ENCODE measurements at places on chromosomes 2 and 18.

- no peak for DNase-seq
These were observed 19.8 kb downstream of the DTNA start for GRCh38 chr18:34729740-34730355.

- no peak for DNase-seq
These were observed 15.6 kb upstream of the MAP3K20 start for GRCh38 chr2:173059971-173060461.

- no peak for DNase-seq
These were observed 95.5 kb downstream of the CCDC102B start for GRCh38 chr18:68893354-68893753.

DNA sequence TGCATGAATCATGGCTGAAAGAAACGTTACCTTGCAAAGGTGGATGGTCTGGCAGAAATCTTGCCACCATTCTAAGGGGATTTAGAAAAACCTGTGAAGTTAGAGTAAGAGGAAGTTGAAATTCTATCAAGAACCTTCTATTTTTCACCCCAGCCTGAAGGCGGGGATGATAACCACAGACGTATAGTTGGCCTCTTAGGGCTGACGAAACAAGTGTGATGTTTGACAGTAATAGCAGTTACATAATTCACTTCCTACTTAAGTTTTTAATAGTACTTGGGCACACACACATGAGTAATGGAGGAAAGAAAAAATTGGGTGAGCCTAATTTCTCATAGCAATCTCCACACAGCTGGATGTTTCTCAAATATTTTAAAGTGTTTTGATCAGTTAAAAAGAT is 336.6 kb upstream of the SALL3 start:
- DNase-seq: no peak

DNA sequence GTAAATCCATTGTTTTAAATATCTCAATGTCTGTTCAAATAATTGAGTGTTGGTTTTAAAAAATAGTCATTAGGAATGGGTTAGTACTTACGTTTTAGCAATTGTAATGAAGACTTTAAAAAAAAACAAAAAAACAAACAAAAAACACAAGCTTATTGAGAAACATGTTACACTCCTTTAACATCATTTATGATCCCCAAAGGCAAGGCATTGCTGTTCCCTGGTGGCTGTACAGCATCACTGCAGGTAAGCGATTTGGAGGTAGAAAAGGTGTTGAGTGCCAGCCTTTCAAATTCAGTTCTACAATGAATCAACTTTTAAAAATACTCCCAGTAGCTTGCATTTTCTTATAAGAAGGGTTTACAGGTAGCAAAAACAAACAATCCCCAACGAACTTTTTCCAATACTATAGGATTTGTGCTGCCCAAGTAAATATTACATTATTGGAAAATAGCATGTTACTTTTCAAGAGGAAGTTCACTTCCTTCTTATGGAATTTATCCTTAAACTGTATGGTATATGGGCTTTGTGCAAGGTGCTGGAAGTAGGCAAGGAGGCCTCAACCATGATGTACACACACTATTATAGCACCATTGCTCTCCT is 27.5 kb downstream of the CNRIP1 start:
- DNase-seq: no peak

DNA sequence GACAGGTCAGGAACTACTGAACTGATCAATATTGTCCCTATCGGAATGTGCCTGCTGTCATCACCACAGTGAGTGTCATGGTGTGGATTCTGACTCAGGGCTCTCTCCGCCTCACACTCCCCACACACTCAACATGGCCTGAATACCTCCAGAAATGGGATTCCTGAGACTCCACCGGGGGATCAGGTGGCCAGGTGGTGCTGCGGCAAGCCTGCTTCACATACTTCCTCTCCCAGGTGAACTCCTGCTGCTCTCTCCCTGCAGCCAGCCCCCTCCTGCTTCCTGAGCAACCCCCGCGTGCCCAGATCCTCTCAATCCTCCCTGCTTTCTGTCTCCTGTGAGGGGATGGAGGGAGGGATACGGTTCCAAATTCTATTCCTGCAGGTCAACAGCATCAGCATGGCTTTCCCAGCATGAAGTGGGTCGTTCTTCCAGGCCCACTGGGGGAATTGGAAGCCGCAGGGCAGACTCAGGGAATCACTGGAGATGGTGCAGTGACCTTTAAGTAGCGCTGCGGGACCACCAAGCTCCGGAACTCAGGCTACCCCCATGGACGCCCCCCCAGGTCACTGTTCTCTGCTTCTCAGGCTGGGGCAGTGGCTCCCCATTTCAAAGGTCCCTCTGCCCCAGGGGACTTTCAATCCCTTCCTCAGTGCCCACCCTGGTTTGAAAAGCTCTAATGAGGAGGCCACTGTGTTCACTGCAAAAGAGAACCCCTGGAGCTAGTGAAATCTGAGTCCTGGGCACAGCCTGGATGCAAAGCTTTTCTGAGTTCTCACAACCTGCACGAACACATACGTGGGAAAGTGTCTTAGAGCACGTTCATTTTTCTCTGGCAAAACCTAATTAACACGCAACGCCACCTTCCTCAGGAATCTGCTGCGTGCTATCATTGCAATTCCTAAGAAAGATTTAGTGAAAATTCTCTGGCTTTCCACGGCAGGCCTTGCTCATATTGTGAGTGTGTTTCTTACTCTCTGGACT is 168.4 kb downstream of the ZFP36L2 start:
- no peak for DNase-seq

- no peak for DNase-seq
These were observed 28.8 kb upstream of the CACNB4 start for GRCh38 chr2:152127628-152128027.

DNA sequence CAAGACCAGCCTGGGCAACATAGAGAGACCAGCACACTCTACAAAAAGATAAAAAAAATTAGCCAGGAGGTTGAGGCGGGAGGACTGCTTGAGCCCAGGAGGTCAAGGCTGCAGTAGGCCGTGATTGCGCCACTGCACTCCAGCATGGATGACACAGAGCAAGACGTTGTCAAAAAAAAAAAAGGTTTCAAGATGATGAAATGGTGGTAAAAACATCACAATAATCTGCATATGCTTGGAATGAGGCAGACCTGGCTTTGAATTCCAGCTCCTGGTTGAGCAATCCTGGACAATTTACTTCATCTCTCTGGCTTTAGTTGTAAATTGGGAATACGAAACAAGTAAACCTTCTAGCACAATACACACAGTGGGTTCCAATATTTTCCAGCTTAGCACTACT is 24.1 kb downstream of the USP40 start:
- no peak for DNase-seq

DNA sequence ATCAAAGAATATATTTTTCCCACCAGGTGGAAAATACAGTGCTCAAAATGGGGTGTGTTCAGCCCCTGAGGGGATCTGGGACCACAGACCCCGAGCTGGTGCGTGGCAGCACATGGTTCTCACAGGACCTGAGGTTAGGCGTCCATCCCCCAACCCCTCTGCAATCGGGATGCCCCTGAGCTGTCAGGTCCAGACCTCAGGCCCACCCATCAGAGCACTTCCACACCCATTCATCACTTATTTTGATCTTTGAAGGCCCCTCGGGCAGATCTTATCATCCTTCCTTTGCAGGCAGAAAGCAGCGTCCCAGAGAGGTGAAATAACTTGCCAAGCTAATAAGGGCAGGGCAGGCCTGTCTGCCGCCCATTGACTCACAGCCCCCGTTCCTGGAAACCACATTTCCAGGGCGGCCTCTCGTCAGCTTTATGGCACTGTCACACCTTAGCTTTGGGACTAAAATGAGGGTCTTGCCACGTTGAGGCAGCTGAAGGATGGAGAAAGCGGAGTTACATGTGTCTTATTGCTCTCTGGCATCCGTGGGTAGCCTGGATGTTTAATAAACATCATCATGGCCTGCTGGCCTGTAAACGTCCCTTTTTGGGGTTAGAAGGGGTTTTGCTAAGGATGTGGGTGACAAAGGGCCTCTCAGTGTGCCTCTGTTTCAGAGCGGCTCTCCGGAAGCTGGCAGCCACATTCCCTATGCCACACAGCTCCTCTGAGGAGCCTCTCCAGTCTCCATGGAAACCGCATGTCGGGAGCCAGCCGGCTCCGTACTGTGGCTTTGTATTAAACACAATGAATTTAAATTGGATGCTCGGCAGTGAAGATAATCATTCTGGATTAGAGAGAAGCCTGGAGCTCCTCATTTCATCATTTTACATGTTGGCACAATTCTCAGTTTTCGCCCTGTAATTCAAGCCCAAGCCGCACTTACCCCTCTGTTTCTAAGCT is 58.3 kb upstream of the MAPRE3 start:
- no peak for DNase-seq

- DNase-seq: no peak
These were observed 47.6 kb downstream of the LIPG start for GRCh38 chr18:49609256-49610021.

DNA sequence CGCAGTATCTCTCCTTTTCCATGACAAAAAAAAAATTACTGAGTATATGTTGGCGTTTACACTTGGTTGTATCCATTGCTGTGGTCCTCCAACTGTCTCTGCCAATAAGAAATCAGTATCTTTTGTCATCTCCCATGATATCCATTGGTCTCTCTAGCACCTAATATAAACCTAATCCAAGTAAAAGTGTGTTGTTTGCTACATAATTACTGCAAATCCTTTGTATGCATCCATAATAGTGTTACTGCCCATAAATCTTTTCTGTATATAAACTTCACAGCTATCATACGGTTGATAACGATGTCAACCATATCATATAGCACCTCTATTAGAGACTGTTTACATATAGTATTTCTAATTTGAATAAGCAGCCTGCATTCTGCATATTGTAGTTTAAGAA is 226.9 kb downstream of the AGPS start:
- no peak for DNase-seq

GRCh38 chr2:28664120-28664842 is 87.3 kb upstream of the PPP1CB start:
- DNase-seq: no peak

DNA sequence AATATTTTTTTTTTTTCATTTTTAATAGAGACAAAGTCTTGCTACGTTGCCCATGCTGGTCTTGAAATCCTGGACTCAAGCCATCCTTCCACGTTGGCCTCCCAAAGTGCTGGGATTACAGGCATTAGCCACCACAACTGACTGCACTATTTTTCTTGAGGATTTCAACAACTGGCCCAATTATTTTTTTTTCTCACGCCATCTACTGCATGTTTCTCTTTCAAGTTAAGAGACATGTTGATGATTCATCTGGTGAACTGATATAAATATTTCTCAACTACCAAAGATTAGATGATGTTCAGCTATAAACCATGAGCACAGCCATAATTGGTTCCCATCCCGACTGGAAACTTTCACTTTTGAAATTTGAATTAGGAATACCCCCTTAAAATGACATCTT is 688.4 kb upstream of the SYT4 start:
- DNase-seq: no peak

GRCh38 chr2:112048887-112049286 is 6.2 kb upstream of the TMEM87B start:
- no peak for DNase-seq

- no peak for DNase-seq
These were observed 42.0 kb upstream of the ASXL2 start for GRCh38 chr2:25920336-25920735.

GRCh38 chr2:158463496-158464095 is 6.8 kb downstream of the PKP4 start:
- no peak for DNase-seq

GRCh38 chr2:205868773-205869333 is 186.6 kb downstream of the NRP2 start:
- no peak for DNase-seq

DNA sequence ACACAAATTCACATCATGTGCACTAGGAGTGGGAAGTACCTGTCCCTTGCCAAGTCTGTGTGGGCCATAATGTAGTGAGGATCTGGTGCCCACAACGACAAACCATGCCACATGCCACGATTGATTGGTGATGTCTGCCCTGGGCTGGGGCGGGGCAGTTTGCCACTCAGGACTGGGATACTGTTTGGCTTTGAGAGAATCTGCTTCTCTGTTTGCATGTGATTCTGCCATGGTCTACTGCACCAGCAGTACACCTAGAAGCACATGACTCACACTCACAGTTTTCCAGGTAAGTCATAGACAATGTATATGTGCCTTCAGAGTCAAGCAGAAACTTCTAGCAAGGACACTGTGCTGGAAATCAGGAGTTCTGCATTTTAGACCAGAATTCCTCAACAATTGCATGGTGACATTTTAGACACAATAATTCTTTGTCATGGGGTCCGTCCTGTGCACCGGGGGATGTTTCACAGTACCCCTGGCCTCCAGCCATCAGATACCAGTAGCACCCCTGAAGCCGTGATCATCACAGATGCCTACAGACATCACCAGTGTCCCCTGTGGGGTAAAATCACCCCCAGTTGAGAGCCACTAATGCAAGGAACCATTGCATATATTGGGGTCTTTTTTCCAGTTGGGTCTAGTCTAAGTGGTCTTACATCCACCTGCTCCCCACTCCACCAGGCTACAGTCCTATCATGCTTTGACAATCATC is 278.3 kb downstream of the EIPR1 start:
- no peak for DNase-seq

GRCh38 chr18:25735459-25735858 is 355.0 kb downstream of the SS18 start:
- no peak for DNase-seq

DNA sequence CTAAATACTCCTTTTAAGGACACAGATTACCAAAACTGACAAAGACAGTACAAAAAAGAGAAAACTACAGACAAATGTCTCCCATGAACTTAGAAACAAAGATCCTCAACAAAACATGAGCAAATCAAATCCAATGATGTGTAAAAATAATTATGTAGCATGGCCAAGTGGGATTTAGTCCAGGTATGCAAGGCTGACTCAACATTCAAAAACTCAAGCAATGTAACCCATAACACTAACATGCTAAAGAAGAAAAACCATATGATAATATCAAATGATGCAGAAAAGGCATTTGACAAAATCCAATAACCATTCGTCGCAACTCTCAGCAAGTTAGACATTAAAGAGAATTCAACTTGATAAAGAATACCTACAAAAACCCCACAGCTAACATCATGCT is 239.0 kb upstream of the KLHL29 start:
- DNase-seq: no peak

- DNase-seq: no peak
These were observed 1.0 kb upstream of the B3GNT7 start for GRCh38 chr2:231394211-231395141.

DNA sequence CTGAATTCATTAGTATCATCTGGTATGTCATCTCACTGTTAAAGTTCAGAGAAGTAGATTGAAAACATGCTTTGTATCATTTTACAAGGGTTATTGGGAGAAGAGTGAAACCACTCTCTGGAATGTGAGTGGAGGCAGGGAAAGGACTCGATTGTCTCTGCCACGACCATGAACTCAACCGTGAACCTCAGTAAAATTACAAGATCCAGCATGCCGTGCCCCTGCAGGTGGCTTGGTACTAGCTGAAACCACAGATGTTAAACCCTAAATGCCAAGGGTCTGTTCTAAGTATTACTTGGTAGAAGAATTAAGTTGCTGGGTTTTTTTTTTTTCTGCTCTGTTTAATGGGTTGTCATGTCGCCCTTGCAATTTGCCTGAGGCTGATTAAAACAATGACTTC is 197.2 kb downstream of the MYO3B start:
- DNase-seq: no peak

- no peak for DNase-seq
These were observed 818.9 kb upstream of the ACVR2A start for GRCh38 chr2:147025646-147026585.

- DNase-seq: no peak
These were observed 218.9 kb upstream of the NCKAP5 start for GRCh38 chr2:133787207-133787606.

- no peak for DNase-seq
These were observed 40.8 kb upstream of the SCLY start for GRCh38 chr2:238019962-238020361.

All from stimulated activated CD4-positive, alpha-beta T cell treated with anti-CD3 and anti-CD28 coated beads, Interleukin-4, amount 100 ng/mL, for 48 hours (primary cell).